ENCODE measurements at places on chromosomes 6 and 20.

GRCh38 chr6:148892247-148892646, 145.4 kb downstream of the UST start:
- DNase-seq: no peak

DNA sequence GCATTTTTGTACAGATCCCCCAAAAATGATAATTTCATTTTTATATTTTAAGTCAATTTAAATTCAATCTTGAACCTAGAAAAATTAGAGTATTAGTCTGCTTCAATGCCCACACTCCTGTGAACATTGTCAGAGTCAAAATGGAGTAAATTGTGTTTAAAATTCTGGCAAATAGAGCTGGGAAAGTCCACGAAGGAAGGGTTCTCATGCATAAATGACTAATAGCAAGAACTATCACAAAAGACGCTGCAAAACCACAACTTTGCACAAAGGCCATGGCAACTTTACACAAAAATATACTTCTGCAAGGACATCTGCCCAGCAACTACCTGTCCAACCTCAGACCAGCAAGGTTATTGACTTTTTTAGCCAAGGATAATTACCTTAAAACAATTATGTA, 203.2 kb upstream of the SMLR1 start:
- no peak for DNase-seq

DNA sequence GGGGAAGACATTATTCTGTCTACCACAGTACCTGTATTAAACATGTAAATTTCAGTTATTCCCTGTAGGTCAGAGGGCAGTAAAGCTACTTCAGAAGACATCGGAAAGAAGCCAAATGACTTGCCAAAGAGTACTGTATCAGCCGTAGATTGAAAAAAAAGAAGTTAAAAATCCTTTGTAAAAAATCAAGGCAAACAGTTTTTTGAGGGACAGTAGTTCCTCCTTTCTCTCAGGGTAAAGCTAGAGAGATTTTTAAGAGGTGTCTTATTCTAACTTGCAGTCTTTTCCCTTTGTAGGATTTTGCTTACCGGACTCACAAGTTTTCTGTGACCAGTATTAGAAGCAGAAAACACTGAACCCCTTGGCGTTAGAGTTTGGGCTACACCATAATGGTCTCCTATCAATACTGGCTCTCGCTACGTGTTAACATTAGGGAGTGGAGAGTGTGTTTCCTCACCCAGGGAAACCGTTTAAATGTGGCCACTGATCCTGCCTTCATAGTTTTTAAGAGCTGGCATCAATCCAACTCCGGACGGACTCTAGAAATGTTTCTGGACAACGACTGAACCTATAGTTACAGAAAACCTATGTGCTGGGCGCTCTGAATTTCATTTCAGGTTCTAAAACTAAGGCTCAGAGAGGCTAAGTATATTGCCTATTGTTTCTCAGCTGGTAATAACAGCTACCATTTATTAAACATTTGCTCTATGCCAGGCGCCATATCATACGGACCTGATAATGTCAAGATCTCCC, 1.3 kb upstream of the ASXL1 start:
- no peak for DNase-seq

- DNase-seq: no peak
These were observed 57.3 kb downstream of the CDC5L start for GRCh38 chr6:44444853-44445252.

GRCh38 chr20:53940907-53941545, 129.4 kb downstream of the BCAS1 start:
- no peak for DNase-seq

DNA sequence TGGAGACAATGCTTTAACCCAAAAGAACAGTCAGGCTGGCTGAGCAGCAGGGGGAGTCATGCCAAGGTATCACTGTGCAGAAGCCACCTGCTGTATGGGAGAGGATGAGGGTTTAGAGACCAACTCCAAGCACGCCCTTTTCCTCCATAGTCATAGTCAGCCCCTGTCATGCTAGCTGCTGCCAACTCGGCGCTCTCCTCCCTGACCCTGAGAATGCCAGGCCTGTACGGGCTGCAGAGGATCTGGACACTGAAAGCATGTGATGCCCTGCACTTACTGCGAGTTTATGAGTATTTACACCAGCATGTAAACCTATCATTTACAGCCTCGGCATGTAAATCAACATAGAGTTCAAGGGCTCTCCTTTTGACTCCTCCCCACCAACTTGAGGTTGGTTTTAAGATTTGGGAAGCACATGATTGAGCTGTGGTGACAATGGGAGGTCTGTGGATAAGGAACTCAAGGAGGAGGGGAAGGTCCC, 11.7 kb upstream of the SCUBE3 start:
- DNase-seq: no peak

GRCh38 chr6:90483116-90483839, 103.6 kb downstream of the MAP3K7 start:
- DNase-seq: no peak

DNA sequence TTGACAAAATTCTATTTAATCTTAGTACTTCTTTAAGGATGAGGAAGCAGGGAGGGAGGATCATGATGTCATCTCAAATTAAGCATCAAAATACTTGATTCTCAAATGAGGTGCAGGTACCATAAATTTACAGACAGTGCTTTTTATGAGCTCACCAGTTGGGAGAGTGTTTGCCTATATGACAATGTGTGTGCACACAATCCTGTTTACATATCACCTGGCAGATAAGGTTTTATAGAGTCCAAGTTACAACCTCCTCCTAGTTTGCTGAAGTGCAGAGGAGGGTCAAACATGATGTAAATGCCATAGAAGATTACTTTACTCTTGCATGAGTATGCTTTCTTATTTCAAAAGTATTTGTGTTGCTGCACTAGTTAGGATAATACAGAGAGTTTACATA, 6.4 kb downstream of the ATXN1 start:
- DNase-seq: no peak

DNA sequence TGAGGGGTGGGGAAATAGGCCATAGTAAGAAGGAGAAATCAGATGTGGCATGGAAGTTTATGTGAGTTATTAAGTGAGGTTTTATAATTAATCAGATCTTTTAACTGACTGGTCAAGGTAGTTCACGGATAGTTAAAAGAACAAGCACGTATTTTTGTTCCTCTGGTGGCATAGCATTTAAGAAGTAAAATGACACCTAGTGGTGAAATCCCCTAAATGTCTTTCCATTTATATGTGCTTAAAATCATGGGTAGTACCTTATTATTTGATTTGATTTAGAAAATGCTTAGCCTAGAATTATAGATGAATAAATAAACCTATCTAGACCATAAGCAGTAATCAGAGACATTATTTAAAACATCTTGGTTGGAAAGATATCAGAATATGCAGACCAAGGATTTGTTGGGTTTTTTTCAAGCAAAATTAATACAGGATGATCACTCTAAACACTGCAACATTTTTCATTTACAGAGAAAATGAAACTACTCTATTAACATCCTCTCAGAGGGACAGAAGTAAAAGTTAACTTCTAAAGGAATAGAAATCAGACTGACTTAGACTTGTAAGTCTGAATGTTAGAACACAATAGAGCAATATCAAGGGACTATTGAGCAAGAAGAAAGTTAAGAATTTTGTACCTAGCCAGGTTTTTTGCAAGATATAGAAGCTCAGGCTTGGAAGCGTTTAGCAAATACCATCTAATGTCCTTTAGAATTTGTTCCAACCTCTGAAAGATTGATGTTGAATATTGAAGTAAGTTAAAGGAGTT, 81.1 kb downstream of the STXBP5 start:
- DNase-seq: peak; percentile 47

GRCh38 chr20:63117151-63117550, 98.8 kb downstream of the YTHDF1 start:
- DNase-seq: no peak

GRCh38 chr6:87645080-87645479, 55.1 kb downstream of the ORC3 start:
- DNase-seq: no peak

- peak; percentile 93 for DNase-seq
These were observed 51.8 kb downstream of the SSR1 start for GRCh38 chr6:7261032-7261841.
